ENCODE measurements at places on chromosomes 12 and 14.
A peak's percentile ranks its signal among the peaks of the same experiment; 100 is the strongest.

GRCh38 chr12:40988824-40989223 is 199.3 kb upstream of the PDZRN4 start:
- DNase-seq = no peak

- DNase-seq = no peak
Measured at GRCh38 chr12:90682398-90682797, 272.6 kb downstream of the CCER1 start.

DNA sequence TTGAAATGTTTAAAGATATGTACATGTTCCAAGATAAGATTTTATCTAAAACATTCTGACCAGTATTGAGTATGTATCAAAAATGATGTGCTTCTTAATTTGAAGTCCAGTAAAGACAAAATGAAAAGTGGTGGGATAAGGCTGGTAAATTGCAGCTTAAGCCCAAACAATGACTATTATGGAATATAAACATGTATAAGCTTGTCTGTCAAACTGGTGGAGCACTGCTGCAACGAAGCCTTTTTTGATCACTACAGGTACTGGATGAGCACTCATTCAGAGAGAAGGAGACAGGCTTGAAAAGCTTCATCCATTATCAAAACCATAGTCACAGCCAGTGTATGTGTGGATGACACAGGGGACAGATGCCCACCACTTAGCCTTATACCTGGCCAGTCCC is 138.4 kb downstream of the ATP23 start:
- DNase-seq = no peak

GRCh38 chr14:96683562-96684289 is 113.5 kb upstream of the VRK1 start:
- DNase-seq = no peak

DNA sequence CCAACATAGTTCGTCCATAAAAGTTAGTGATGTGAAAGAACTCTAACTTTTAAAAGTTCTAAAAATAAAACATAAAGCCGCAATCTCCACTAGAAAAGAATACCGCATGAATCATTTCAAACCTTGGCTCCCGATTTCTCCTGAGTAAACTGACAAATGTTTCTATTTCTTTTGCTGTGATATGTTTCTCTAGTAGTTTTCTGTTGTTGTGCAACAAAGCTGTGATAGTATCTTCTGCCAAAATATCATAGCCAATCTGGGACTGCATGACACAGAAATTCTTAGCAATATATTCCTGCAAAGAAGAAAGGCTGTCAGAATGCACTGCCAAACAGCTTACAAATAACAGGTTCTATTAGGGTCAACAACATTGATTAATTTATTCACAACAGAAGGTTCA is 174.0 kb downstream of the ITPR2 start:
- DNase-seq = no peak

GRCh38 chr12:13154831-13155230 is 41.7 kb upstream of the EMP1 start:
- DNase-seq = no peak

- peak; percentile 37 for DNase-seq
Measured at GRCh38 chr14:31893221-31893757, 183.8 kb upstream of the ARHGAP5 start.

- no peak for DNase-seq
Measured at GRCh38 chr14:79540394-79540793, 670.9 kb downstream of the DIO2 start.

- no peak for DNase-seq
Measured at GRCh38 chr14:74652541-74652940, 40.5 kb upstream of the LTBP2 start.

GRCh38 chr14:23984891-23985602 is 3.7 kb upstream of the DHRS4L2 start:
- no peak for DNase-seq

DNA sequence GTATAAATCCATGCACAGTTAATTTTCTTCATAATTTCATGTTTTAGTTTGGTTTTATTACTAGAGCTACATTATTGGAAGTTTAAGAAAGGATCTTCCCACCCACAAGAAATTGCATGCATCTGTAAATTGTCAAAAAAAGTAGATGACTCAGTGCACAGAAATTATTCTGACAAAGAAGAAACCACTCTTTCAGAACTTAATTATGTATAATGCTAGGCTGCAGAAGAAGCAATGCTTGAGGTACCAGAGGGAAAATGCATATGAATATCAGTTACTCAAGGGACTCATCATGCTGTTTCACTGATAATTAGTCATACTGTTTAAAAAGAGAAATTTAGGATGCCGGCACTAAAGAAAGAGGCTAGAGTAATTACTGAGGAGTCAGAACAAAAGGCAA is 147.0 kb downstream of the SLC16A7 start:
- no peak for DNase-seq

DNA sequence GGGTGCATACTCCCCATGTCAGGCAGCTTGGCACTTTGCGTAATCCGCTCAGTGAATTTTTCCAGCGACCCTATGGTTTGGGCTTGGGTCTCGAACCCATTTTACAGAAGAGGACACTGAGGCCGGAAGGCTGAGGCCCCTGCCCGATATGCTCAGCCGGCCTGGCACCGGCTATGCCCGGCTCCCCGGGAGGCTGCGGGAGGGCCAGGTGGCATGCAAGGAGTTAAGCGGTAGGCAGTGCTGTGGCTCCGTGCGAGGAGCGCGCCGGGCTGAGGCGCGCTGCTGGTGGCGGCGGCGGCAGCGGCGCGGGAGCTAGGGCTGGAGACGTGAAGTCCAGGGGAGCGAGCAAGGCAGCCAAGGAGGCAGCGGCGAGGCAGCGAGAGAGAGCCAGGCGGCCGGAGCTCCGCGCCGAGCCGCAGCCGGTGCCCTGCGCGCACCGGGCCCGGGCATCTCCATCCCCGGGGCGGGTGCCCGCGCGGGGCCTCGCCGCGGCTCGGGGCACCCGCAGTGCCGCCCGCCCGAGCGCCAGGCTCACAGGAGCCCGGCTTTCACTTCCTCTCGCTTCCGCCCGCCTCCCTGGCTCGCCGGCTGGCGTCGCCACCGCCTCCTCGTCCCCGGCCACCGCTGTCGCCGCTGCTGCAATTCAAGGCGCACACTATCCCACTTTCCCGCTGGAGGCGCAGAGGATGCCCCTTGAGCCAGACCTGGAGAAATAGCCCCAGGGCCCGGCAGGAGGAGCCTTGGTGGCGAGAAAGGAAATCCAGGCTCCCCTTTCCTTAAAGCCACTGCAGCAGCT is at the start of gene WSCD2:
Gene WSCD2 (plus strand): TSS at position 272 of the 796 bp plus-strand sequence. CDS start 66,545 bp downstream, outside the sequence.
- DNase-seq = peak; percentile 70

GRCh38 chr14:74616996-74617700 is 5.1 kb upstream of the LTBP2 start:
- DNase-seq = no peak

DNA sequence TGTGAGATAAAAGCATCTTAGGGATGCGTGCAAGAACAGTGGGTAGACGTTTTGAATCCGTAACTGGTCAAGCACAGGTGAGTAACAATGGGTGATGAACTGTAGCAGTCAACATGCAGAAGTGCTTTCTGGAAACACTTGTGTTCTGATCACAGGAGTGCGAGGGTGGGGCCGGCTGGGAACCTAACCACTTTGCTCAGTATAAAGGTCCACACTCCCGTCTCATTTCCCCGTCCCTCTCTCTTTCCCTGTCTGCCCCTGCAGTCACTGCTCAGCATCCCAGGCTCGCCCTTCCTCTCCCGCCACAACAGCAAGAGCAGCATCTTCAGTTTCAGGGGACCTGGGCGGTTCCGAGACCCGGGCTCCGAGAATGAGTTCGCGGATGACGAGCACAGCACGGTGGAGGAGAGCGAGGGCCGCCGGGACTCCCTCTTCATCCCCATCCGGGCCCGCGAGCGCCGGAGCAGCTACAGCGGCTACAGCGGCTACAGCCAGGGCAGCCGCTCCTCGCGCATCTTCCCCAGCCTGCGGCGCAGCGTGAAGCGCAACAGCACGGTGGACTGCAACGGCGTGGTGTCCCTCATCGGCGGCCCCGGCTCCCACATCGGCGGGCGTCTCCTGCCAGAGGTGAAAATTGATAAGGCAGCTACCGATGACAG is 127.1 kb downstream of the FIGNL2 start:
- no peak for DNase-seq

- DNase-seq = no peak
Measured at GRCh38 chr12:68781728-68782127, 26.2 kb upstream of the MDM2 start.

DNA sequence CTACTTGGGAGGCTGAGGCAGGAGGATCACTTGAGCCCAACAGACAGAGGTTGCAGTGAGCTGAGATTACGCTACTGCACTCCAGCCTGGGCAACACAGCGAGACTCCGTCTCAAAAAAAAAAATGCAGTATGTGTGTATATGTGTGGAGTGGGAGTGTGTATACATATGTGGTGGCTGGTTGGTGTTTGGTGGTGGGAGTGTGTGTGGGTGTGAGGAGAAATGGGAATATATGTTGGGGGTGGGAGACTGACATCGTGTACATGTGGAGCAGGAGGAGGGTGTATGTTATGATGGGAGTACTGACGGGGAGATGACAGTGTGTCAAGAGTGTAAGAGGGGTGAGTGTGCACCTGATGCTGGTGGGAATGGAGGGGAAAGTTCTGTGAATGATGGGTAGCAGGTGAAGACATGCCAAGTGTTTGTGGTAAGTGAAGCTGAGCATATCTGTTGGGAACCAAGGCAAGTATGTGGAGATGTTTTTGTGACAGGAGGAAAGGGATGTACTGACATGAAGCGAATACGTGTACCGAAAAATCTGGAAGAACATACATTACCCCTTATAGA is 4.2 kb downstream of the PNMA1 start:
- DNase-seq = no peak

DNA sequence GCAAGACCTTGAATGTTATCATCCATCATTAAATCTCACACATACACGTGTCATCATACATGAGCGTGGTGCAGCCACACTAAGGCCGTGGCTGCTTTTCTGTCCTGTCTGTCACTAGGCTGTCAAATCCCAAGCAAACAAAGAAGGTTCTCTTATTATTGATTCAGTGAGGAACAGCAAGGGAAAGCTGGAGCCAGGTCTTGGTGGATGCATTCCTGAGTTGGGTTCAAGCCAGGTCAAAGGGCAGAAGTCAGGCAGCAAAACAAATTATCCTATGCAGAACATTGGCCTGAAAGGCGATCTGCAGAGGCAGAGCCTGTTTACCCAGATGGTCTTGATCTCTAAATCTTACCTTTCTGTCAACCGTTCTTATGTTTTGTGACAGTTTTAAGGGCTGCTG is 252.3 kb downstream of the NEDD1 start:
- no peak for DNase-seq

DNA sequence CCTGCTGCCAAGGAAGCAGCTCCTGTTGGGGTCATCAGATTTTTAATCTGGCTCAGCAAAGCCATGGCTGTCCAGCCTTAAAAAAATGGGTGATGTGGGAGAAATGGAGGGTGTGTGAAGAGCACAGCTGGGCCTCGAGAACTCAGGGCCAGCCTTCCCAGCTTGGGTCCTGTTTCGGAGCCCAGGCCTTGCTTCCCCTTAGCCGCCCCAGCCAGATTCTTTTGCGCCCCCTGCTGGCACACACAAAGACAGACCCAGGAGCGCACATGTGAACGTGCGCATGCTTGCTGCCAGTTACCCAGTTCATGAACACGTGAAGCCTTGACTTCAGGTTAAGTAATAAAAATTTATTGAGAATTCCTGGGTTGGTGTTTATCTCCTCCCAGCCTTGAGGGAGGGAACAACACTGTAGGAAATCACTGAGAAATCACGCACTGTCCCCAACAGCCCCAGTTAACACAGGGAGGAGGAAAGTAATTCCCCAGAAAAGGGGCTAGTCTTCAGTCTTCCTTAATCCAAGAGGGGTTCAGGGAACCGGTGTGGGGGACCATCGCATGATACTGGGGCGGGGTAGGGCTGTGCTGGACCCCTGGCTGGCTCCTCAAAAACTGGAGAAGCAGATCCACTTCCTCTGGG is 5.3 kb downstream of the PHB2 start:
- peak; percentile 84 for DNase-seq

- no peak for DNase-seq
Measured at GRCh38 chr12:104680070-104680469, 223.3 kb downstream of the CHST11 start.

DNA sequence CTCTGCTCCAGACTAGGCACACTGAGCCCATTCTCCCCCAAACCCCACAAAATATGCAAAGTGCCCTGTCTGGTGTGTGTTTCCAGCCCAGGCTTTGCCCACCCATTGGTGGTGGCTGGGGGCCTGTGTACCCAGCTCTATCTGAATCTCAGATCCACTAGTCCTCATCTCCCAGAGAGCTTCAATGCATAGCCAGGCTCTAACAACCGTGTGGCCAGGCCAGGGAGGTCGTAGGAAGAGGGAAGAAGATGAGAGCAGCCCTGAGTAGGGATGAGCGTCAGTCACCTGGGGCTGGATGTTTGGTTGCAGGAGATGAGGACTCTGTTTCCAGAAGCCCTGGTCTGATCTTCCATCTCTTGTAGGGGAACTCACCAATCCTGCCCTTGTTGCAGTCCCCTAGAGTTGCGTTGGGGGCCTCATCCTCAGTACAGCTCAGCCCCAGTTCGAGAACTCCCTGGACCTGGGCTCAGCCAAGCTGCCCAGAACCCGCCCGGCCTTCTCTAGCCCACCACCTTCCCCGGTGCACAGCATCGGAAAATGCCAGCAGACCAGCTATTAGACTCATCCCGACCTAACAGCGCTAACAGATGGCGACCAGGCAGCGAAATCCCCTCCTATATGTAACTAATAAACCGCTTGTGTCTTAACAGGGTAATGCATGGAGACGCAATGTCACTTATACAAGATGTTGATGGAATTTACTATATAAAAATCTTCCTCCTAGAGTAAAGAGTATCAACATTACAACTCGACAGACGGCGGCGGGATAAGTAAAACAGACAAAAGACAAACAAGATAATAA is 3.2 kb upstream of the LHX5 start:
- no peak for DNase-seq

DNA sequence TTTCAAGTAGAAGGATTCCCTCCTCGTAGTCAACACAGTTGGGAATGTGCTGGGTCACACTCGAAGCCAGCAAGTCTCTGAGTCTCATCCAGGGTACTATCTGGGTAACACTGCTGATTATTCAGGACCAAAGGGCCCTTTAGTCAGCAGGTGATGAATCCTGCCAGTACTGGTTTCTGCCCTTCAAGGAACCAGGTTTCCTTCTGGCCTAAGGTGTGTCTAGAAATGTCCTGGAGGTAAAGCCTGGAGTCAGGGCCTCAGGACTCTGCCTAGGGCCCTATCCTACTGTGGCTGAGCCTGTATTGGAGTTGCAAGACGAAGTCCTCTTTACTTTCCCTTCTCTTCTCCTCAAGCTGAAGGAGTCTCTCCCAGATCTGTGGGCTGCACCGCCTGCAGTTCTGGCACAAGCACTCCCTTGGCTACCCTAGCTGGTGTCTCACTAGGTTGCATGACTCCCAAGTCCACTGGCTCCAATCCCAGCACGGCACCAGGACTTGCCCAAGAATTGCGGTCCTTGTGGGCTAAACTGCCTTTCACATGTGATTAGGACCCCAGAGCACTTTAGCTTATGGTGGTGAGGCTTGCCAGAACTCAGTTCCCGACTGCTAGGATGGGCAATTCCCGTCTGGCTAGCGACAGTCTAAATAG is 193.7 kb upstream of the PDE3A start:
- no peak for DNase-seq

Data from neural crest cell (in vitro differentiated cells).